ENCODE measurements at places on chromosomes 2 and 18.
A peak's percentile ranks its signal among the peaks of the same experiment; 100 is the strongest.

DNA sequence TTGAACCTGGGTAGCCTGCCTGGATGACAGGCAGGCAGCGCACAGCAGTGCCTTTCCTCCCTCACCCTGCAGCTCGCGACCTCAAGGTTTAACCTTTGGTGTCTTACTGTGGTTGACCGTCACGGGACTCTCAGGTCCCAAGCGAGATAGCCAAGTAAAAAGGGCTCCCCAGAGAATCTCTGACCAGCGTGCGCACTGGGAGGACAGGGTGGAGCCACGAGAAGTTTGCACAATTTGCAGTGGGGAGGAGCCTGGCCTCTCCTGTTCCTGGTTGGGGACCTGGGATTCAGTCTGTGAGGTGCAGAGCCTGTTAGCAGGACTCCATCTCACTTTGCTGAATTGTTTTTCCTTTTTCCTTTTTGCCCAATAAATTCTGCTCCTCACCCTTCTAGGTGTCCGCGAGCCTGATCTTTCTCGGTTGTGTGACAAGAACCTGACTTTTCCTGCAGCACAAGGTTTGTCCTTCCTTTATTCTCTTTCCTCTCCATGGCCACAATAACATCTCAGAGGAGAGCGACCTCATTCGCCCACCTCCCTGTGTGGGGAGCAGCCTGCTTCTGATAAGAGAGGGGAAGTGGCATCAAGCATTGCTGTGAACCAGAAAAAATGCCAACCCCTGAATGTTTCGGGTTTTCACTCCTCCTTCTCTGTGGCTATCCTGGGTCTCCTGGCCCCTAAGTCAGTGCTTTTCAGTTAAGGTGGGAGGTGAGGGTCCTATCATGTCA, 36.2 kb downstream of the POU3F3 start:
- no peak for DNase-seq

DNA sequence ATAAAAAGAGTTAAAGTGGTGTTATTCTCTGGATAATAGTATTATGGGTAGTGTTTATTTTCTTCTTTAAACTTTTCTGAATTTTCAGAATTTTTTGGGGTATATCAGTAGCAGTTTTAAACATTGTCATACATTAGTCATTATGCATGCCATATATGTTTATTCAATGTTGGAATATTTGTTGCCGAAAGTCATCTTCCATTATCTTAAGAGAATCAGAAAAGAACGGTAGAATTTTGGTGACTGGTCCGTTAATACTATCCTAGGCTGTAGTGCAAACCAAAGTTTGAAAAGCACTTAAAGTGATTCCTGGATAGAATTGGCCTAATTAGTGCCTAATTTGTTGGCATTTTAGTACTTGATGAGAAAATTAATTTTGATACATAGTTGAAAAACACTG, 244.1 kb downstream of the PHLPP1 start:
- no peak for DNase-seq

- DNase-seq: no peak
Measured at GRCh38 chr2:62564380-62565137, 58.6 kb upstream of the TMEM17 start.

- peak; percentile 21 for DNase-seq
Measured at GRCh38 chr18:55695091-55695490, 107.1 kb upstream of the TCF4 start.

- no peak for DNase-seq
Measured at GRCh38 chr2:207286106-207286505, 120.4 kb upstream of the KLF7 start.

DNA sequence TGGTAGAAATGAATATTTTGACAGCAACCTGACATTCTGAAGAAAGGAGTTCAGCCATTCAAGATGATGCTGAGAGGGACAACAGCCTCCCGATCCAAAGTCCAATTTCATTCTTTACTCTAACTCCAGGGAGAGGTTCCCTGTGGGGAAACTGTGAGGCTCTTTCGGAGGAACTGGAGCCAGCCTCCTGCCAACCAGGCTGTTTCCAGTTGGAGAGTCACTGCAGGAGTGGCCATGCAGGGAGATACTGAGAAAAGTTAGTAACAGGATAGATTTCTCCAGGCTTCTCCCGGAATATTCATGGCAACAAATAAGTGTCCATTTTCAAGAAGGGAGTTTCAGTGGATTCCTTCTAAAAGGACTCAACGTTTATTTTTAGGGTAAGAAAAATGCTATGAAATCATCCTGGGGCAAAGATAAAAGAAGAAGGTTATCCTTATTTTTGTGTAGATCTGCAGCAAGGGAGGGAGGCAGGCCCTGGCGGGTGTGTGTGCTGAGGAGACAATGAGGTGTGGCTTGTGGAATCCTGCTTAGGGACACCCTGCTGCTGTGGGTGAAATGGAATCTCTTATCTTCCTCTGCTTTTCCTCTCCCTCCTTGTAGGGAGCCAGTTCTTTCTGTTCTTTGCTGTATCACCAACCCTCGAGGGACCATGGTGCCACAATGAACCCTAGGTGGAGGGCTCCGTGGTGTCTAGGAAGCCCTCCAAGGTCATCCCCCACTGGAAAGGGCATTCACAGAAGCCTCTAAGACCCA, 18.1 kb downstream of the KLHL14 start:
- DNase-seq: no peak

- DNase-seq: no peak
Measured at GRCh38 chr2:111091811-111092211, 28.9 kb upstream of the BCL2L11 start.

- no peak for DNase-seq
Measured at GRCh38 chr2:209938906-209939305, 63.5 kb upstream of the RPE start.

GRCh38 chr2:44774826-44775492, 166.5 kb upstream of the SIX3 start:
- no peak for DNase-seq

DNA sequence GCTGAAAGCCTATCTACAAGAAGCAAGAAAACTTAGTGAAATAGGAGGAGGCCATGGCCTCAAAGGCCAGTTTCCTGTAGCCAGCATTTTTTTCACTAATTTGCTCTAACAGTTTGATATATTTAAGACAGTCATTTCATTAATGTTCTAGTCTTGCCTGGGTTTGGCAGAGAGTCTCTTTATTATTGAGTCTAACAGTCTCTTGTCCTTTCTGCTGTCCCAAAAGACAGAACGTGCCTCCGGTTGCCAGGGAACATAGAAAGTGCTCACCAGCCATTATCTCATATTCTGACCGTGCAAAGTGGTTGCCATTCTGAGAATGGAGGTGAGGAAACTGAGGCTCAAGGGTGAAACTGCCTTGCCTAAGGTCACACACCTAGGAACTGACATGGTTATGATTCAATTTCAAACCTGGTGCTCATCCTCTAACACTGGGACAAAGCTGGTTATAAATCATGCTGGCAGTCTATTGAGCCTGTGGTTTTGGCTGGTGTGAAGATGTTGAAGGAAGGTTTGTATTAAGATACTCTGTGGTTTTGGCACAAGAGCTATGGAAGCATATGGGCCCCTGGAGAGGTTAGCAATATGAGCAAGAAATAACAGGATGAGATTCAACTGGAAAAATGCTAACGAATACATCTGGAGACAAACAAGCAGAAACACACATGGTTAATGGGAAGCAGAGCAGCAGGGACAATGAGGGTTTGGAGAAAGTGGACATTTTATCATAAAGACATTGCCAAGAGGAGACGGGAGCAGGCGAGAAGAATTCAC, 903.3 kb upstream of the KLHL29 start:
- DNase-seq: peak; percentile 30

DNA sequence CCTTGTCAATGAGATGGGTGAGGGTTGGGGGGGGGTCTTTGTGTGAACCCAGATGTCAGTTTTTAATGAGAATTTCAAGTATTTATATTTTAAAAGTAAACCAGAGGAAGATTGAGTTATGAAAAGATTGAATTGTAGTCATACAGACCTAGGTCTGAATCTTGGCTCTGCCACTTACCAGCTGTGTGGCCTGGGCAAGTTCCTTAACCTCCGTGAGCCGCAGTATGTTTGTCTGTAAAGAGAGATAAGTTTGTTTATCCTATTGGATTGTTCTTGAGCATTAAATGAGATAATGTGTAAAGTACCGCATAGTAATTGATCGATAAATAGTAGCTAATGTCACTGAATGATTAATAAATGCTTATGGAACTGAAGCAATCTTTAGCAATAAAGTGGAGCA, 63.8 kb downstream of the EML6 start:
- no peak for DNase-seq

GRCh38 chr2:198587741-198588140, 783.3 kb downstream of the PLCL1 start:
- DNase-seq: no peak

- peak; percentile 76 for DNase-seq
Measured at GRCh38 chr2:198374375-198375082, 570.1 kb downstream of the PLCL1 start.

GRCh38 chr2:13102397-13103063, 385.8 kb downstream of the TRIB2 start:
- DNase-seq: no peak

GRCh38 chr2:166179201-166179600, 51.4 kb upstream of the SCN1A start:
- DNase-seq: no peak
